ENCODE measurements at places on chromosomes 5 and 9.

GRCh38 chr9:110922145-110922544 is 116.1 kb downstream of the LPAR1 start:
- no peak for DNase-seq

DNA sequence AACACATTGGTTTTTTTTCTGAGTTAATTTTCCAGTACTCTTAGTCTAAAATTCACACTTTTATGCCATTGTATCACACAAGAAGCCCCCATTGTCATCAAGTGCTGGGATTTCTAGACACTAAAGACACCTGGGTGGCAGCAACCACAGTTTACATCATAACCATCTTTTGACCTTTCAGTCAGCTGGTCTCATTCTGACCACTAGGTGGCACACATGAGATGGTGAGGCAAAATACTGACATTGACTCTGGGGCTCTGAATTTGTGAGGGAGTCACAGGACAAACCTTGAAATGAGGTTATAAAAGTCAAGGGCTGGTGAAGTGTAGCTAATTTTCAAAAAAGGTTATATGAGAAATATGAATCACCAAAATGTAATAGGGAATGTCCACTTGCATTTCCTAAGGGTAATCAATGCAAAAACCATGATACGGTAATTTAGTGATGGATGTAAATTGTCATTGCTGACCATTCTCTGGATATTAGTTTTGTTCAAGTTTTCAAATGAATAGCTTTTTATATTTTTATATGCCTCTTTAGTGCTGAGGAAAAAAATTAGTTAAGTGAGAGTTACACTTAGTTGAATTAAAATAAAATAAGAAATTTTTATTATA is 229.4 kb downstream of the DMAC1 start:
- DNase-seq = no peak

GRCh38 chr5:179907556-179908324 is at the start of gene TBC1D9B:
Gene TBC1D9B, minus strand, starts transcription at chr5:179907897. Its CDS starts 76 bp downstream, at chr5:179907821.
- no peak for DNase-seq

DNA sequence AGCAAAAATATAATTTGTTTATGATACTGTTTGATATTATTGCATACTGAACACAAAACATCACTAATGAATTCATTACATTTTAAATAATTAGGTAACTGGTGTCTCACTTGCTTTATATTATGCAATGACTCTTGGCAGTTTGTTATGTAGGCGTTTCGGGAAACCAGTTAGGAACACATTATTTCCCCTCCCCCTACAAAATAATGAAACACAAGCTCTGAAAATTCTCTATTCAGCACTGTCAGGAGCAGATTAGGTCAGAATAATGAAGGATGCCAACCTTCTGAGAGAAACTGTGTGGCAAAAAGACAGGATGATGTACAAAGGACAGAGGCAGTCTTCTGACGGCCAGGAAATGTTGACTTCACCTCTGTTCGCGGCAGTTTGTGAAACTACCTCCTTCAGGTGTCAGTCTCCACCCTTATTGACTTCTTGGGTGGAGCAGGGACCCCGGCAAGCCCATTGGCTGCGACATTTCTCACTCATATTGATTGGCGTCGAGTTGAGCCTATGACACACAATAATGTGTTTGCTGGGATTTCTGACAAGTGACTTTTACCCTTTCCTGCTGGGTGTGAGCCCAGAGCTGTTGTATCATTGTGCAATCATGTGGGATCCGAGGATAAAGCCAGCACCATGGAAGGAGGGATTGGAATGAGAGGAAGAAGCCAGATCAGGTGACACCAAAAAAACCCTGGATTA is 33.9 kb downstream of the SH3PXD2B start:
- no peak for DNase-seq

- DNase-seq = no peak
Measured at GRCh38 chr9:117815948-117816347, 111.7 kb downstream of the TLR4 start.

- DNase-seq = peak; percentile 84
Measured at GRCh38 chr5:22053195-22053594, 799.9 kb downstream of the CDH12 start.

- no peak for DNase-seq
Measured at GRCh38 chr5:56004874-56005273, 10.1 kb upstream of the IL6ST start.

DNA sequence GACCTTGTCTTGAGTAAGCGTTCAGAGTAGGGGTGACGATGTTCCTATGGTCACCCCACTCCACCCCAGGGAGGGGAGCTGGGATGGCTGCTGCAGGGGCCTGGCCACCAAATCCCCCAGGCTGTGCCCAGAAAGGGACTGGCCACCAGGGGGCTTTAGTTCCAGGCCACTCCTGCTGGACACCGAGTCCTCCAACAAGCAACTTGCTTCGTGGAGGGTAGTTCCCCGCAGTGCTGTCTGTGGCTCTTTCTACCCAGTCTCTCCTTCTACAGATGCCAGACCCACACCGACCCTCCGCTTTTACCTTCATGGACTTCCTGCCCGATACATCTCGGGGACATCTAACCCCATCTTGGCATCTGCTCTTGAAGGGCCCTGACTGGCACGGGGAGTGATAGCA is 35.7 kb upstream of the GABRP start:
- DNase-seq = no peak

GRCh38 chr9:88390371-88390990 is 2.2 kb downstream of the SPIN1 start:
- DNase-seq = no peak

- DNase-seq = no peak
Measured at GRCh38 chr5:145872486-145872885, 328 bp downstream of the GRXCR2 start.

GRCh38 chr9:71286146-71286545 is 164.7 kb upstream of the TRPM3 start:
- DNase-seq = no peak

DNA sequence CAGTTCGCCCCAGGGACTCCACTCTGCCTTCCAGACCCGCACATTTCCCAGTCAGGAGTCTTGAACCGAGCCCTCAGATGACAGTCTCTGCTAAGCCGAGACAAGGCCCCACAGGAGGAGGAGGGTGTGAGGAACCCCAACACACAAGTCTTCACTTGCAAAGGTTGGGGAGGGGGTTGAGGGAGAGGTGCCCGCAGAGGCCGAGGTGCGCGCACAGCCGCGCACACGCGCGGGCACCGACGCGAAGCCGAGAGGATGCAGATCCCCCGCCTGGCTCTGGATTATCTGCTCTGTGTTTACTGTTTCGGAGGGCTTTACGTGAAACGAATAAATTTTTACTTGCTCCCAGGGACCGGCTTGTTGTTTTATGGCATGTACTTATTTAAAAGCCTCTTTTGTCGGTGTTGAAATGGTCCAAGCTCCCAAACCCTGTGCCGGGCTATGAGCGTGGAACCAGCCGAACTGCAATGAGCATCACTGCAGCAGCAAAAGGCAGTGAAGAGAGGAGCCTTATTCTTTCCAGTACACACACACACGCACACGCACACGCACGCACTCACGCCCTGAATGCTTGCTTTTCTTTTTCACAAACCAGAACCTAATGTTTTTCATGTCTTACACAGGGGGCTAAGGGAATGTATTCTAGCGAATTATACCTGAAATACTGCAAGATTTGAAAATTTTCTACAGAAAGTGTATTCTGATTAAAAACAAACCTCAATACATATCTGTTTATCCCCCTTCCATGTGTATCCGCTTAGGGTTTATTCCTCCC is 297.7 kb downstream of the PARP8 start:
- DNase-seq = no peak

- no peak for DNase-seq
Measured at GRCh38 chr5:148163345-148163744, 5.0 kb upstream of the SPINK14 start.

DNA sequence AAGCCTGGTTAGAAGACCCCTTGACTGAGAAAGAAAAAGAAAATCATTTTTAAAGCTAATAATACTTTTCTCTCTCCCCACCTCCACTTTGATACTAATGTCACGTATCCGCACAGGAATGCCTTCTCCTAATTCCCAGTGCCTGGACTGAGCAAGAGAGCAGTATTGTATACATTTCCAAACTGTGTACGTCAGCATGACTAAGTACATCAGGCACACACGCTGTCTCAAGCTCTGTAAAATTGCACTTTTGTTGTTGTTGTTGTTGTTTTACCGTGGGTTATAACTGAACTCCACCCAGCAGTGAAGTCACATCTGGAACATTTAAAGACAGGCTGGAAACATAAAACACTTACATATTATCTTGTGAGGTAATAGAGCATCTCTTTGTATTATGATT is 407.6 kb downstream of the DNAH5 start:
- no peak for DNase-seq

GRCh38 chr9:127943731-127944144 is 6.1 kb upstream of the DPM2 start:
- DNase-seq = no peak

DNA sequence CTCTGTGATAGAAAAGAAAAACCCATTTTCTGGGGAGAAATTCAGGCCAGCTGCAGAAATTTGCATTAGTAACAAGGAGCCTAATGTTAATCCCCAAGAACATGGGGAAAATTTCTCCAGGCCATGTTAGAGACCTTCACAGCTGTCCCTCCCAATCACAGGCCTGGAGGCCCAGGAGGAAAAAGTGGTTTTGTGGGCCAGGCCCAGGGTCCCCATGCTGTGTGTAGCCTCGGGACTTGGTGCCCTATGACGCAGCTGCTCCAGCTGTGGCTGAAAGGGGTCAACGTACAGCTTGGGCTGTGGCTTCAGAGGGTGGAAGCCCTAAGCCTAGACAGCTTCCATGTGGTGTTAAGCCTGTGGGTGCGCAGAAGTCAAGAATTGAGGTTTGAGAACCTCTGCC is 27.0 kb upstream of the C7 start:
- DNase-seq = no peak

DNA sequence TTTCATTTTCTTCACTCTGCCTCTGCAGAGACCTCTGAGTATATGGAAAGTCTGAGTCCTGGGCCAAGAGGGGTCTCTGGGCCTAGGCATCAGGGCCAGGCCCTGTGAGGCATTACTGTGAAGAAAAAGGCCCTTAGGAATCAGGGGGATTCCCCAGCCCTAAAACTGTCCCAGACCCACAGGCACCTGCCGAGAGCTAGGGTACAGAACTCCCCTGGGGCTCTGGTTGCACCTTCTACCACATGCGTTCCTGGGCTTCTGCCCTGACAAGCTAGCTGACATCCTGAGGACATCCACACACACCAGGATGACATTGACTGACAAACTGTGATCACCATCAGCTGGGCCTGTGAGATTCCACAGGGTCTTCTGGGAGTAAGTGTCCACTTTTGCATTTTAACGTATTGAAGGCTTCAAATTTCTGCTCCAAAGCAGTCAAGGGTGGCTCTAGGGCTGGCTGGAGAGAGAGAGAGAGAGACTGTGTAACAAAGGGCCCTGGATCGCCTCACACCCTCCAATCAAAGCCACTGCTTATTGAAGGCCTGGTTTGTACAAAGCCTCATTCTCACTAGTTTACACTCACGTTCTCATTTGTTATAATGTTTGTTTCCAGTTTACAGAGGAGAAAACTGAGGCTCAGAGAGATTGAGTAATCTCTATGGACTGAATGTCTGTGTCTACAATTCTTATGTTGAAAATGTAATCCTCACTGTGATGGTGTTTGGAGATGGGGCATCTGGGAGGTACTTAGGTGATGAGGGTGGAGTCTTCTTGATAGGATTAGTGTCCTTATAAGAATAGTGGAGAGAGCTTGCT is 45.1 kb downstream of the TGFBI start:
- DNase-seq = no peak

GRCh38 chr9:21830589-21830988 is 28.2 kb downstream of the MTAP start:
- DNase-seq = no peak

DNA sequence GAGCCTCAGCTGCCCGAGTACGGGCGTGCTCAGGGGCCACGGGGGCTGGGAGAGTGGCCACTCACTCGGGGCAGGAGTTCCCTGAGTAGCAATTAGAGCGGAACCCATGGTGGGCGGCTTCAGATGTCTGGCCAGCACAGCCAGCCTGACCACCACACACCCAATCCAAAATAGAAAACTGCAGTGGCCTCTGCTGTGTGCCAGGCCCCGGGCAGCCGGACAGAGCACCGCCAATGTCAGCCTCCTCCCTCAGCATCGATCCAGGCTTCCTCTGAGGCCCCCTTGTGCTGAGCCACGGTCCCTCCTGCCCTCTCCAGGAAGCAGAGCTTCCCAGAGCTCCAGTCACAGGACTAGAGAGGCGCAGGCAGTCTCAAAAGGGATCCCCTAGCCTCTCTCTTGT is 2.7 kb downstream of the ADAMTS2 start:
- no peak for DNase-seq

DNA sequence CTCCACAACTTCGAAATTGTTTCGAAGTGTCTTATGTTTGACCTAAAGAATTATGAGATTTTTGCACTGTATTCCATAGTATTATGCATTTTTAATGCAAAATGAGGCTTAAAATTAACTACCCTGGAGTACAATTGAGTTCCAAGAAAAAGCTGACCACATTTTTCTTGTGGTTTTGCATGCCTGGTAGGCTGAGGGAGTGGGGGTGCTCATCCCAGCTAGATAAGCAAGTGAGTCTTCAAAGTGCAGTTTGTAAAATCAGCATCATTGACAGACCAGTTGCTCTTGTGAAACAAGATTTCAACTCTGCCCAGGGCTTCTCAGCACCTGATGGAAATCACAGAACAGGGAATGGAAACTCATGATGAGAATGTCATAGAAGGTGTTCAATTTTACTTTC is 17.0 kb upstream of the NDUFS4 start:
- no peak for DNase-seq

GRCh38 chr5:170256571-170256970 is 23.8 kb downstream of the C5orf58 start:
- no peak for DNase-seq

- DNase-seq = no peak
Measured at GRCh38 chr5:133487093-133487492, 125.2 kb downstream of the FSTL4 start.

- DNase-seq = no peak
Measured at GRCh38 chr9:124394596-124394995, 20.6 kb downstream of the PSMB7 start.

GRCh38 chr9:118325757-118326156 is 621.6 kb downstream of the TLR4 start:
- DNase-seq = no peak

DNA sequence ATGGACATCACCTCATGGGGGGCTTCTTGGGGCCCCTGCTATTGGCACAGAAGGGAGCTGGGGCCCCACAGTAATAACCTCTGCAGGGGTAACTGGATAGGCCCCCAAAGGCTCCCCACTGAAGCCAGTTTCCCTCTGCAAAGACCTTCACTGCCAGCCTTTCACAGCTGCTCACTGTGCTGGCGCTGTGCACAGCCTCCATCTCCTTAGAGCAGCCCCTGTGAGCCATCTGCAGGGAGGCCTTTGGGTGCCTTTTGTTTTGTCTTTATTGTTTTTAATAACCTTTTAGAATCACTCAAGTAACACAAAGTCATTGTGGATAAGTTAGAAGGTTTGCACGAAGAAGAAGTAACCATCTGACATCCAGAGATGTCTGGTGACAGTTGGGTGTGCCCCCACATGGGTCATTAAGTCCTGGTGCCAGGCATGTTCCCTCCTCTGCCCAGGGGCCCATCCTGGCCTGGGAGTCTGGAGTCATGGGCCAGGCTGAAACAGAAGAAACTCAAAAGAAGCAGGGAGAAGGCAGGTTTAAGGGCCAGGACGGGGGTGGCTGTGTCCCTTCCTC is 42.7 kb downstream of the NCS1 start:
- DNase-seq = no peak
